PC-3 (cell line): ENCODE measurements at places on chromosomes 7 and 10. TPM values are rescaled to one million over a fixed set of nuclear protein-coding genes. Genes with fewer than 3 reads are reported as not detected.

Gene LRRC17
- total RNA-seq, result 0.11 TPM in 1 of 2 replicates, not detected in the other

Gene PRTFDC1
- 9.7 and 10.2 TPM in 2 replicates for total RNA-seq

Gene SLC26A4
- total RNA-seq, result not detected in 2 replicates

Gene ORC5
- 21.7 and 34.5 TPM in 2 replicates for total RNA-seq

Gene CAMK1D
- 1.3 and 2.1 TPM in 2 replicates for total RNA-seq

- DNase-seq, result no peak
Measured at GRCh38 chr7:140229101-140229525, 52.3 kb upstream of the KDM7A start.

- DNase-seq, result no peak
Measured at GRCh38 chr7:157389951-157390730, 53.3 kb downstream of the DNAJB6 start.

- DNase-seq, result peak; percentile 64
Measured at GRCh38 chr10:45374350-45375052, 485 bp downstream of the ALOX5 start.

DNA sequence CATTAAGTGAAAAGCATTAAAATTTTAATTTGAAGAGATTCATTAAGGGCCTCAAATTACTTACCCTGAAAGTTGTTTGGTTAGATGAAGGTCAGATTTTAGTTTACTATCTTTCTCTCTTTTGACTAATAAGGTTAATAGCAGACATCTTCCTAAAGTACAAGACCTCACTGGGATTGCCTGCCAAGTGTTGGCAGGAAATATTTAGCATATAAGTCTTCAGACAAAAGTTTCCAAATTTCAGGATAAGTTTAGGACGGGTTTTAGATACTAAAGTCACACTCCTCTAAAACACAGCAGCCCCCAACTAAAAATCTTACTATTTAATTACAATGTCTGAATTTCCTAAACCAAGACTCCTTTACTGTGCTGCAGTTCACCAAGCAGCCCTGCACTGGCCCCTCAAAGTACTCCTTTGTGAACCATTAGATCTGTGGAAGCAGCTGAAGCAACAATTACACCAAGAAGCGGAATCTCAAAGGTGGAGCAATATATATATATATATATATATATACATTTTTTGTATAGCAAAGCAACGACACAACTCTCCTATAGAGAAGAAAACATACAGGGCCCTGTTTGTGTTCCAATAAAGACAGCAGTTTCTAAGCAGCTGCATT, 91.2 kb upstream of the KCNIP2 start:
- DNase-seq, result no peak
